Naive thymus-derived CD8-positive, alpha-beta T cell (primary cell): ENCODE measurements at places on chromosomes 4 and X.

DNA sequence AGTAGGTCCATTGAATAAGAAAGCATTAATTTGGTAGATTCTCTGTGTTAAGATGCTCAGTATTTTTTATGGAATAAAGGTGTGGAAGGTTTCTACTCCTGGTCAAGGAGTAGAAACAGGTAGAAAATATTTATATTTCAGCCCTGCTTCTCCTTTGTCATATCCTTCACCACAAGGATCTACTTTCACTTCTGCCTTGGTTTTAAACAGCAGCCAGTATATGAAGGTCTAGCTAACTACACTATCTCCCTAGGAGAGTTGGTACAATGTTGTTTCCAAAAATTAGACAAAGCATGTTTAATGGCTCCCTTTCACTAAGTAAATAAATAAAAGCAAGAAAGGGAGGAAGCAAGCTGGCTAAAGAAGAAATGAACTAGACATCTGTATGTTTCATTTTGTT, 44.6 kb upstream of the GYPA start:
- DNase-seq: no peak

DNA sequence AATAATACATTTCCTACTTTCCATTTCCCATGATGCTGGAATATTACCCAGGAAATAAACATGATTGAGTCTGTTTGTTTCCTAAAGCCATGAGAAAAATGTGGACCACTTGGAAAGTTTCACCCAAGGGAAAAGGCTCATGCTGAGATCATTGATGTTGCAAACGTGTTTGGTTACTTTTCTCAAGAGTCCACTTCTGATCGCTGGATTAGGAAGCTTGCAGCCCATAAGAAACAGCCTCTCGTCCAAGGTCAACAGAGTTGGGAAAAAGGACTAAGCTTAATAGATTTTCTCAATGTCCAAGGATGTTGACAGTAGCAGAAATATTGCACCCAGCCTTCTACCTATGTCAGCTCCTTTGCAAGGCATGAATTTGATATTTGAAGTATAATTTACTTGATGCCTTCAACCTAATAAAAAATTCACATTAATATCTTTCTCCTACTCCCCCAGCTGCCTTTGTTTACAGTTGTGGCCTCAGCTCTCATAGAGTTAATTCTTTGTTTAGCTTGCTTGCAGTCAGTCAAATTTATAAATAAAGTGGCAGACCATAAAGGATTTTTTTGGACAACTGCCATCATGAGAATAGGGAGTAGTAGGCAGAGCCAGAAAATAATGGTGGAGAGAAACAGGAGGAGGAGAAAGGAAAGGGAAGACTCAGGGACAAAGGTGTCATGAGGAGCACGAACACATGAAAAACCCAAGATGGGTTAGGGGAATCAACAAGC, 65.6 kb upstream of the BLTP1 start:
- no peak for DNase-seq

DNA sequence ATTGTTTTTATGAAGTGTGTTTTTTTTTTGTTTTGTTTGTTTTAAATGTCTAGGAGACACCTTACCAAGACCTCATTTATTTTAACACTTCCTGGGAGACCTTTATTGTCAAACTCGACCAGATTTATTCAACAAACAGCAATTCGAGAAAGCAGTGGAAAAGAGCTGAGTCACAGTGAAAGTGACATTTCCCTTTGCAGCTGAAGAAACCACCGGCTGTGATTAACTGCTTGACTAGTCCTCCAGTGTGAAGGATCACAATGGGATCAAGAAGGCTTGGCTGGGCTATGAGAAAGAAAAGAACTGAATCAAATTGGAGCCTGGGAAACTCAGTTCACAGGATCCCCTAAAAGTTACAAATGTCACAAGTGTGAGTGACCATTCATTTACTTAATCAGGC, 11.9 kb upstream of the ADH7 start:
- no peak for DNase-seq

GRCh38 chr4:23978002-23978401, 88.2 kb upstream of the PPARGC1A start:
- DNase-seq: no peak

- peak; percentile 3 for DNase-seq
Observed at GRCh38 chr4:104494822-104495559, at the start of gene CXXC4. TSS of gene CXXC4 (minus strand) at chr4:104494894. CDS start at chr4:104491802, 3,092 bp downstream.

DNA sequence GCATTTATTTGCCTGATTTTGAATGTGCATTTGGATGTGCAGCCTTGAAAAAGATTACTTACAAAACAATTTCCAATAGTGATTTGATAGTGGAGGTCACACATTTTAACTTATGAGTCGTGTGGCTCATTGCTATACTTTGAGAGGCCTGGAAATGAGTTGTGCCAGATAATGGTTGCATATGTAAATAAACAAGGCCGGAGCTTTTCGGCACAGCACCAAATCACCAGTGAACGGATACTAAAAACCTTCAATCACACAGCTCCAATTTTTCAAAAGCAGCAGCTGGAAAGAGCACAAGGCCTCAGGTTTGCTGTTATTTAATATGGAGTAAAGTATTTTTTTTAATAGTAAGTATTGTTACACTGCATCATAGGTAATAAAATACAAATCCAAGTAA, 57.2 kb downstream of the NPY5R start:
- DNase-seq: no peak

GRCh38 chr4:182556580-182556979, 313.4 kb downstream of the TENM3 start:
- no peak for DNase-seq

DNA sequence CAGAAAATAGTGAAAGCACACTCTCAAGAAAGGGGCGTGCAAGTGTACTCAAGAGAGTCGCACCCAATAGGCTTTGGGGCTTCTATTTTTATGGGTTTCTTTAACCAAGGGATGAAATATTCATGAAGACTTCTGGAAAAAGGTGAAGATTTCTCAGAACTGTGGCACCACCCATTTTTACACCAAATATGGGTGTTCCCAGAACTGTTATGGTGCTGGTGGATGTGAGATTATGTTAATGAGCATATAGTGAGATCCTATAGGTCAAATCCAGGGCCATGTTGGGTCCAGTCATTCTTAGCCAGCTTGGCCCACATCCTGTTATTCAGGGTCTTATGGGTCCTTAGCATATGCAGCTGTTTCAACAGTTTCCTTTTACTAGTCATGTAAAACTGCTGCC, 61.0 kb upstream of the SMIM10 start:
- DNase-seq: no peak

GRCh38 chrX:47621851-47622250, 2.2 kb upstream of the SYN1 start:
- no peak for DNase-seq

DNA sequence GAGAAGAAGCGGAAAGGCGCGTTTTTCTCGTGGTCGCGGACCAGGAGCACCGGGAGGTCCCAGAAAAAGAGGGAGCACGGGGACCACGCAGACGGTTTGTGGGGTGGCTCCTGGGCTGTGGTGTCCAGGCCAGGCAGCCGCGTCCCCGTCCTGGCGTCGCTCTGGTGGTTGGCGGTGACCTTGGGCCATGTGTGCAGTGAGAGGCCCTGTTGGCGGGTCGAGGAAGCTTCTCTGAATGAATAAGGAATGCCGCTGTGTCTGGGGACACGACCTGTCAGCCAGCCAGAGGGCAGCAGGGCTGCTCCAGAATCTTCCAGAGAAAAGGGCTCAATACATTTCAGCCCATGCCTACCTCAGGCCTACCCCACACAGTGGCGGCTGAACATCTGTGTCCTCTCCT, 24.3 kb upstream of the HGFAC start:
- no peak for DNase-seq
